Left renal cortex interstitium (tissue), 4 donors: ENCODE measurements at places on chromosomes 2 and 18. TPM values are rescaled to one million over a fixed set of nuclear protein-coding genes. Genes with fewer than 3 reads are reported as not detected.

DNA sequence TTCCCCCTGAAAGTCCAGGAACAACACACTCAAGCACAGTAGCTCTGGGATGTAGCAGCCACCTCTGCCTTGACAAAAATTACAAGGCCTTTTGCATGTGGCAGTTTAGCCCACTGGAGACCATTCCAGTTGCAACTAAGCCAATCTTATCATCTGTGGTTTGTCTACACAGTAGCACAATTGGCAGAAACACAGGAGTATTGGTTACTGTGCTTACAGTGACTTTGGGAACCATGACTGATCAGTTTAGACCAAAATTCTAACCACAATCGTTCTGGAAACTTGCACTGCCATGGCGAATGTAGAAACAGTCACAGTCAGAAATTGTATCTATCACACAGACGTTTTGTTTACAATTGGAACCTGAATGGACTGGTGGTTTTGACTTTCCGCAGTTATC lies 403.7 kb upstream of the MEIS1 start:
- no peak for DNase-seq

KCNE4 gene
- polyA plus RNA-seq: 21.2 TPM

- DNase-seq: no peak
These were observed 67.6 kb upstream of the PXDN start for GRCh38 chr2:1811971-1812350.

DNA sequence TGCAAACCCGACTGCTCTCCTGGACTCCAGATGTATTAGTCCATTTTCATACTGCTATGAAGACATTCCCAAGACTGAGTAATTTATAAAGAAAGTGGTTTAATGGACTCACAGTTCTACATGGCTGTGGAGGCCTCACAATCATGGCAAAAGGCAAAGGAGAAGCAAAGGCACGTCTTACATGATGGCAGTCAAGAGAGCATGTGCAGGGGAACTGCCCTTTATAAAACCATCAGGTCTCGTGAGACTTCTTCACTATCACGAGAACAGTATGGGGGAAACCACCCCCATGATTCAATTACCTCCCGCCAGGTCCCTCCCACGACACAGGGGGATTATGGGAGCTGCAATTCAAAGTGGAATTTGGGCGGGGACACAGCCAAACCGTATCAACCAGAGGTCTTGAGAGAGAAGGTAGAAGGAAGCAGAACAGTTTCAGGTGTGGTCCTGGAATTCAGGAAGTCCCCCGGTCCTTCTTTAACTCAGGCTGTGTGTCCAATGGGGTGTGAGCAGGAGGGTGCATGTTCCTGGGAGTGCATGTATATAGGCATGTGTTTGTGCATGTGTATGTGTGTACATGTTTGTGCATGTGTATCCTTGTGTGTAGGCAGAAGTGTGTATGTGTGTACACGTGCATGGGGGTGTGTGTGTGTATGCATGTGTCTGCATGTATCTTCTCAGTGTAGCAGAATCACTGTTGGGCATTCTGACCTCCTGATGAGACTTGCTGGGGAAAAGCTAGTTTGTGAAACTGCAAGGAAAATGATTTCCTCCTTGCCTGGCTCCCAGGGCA lies 46.2 kb downstream of the GREB1 start:
- no peak for DNase-seq

C2orf78 gene
- not detected for polyA plus RNA-seq

GRCh38 chr2:75465317-75465984 lies 95.3 kb downstream of the EVA1A start:
- DNase-seq: no peak

DNA sequence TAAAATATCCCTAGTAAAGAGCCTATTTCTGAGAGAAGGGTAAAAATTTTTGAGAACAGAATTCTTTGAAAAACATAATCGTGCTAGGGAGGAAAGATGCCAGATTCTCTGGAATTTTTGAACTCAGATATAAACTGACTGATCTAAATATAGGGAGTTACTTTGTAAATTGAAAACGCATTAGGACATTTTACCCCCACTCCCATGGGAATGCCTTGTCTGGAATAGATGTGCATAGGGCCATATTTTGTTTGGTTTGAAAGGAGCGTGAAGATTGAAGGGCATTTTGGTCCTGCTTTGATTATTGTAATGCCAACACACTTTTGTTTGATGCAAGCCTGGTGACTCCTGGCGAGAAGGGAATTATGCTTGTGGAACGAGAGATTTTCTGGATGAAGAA lies 158.7 kb upstream of the DPP10 start:
- no peak for DNase-seq

- no peak for DNase-seq
These were observed 36.1 kb upstream of the PAX3 start for GRCh38 chr2:222334914-222335313.

- DNase-seq: no peak
These were observed 105.4 kb upstream of the DSEL start for GRCh38 chr18:67621906-67622305.

GRCh38 chr2:29117636-29118303 lies 2.6 kb downstream of the CLIP4 start:
- DNase-seq: no peak

GRCh38 chr2:9276901-9277451 lies 70.4 kb downstream of the ASAP2 start:
- no peak for DNase-seq

DNA sequence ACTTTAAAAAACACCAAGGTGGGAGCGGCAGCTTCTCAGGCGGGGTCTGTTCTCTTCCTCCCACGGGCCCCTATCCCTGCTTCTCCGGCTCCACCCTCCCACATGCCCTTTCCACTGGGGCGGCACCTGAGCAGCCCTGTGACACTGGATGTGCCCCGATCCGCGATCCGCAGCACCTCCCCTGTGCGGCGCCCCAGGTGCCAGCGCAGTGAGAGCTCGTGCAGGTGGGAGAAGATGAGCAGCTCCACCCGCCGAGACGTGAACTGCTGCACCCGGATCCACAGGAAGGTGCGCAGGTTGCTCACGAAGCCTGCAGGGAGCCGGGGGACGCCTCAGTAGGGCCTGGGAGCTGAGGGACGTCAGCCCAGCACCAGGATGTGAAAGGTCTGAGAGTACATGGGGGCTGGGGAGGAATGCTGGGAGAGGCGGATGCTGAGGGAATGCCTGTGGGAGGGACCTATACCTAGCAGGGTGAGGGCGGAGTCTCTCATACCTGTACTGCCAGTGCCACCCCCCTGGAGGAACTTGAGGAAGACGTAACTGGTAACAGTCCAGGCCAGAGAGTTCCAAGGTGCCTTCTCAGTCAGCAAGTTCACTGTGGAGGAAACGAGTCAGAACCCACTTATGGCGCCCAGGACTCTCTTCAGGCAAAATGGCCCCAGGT lies 2.8 kb downstream of the ABCB6 start:
- no peak for DNase-seq

GRCh38 chr2:85213901-85214512 lies 80.8 kb downstream of the TCF7L1 start:
- no peak for DNase-seq

- DNase-seq: no peak
These were observed 1.1 kb downstream of the AFTPH start for GRCh38 chr2:64525317-64525613.

DNA sequence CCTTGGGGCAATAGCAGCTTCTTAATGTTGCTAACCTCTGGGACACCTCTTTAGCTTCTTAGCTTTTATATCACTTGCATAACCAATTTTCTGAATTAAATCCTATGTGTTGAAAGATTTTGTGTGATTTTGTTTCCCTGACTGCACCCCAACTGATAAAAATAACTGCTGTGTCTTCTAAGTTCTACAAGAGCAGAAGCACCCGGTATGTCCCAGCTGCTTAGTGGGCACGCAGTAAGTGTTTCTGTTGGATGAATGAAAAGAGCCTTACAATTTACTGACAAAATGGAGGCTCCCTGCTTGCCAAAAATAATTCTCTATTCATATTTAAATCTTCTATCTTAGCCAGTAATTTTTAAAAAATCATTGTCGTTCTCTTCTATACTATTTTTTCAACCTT lies 53.1 kb upstream of the GALNT5 start:
- DNase-seq: no peak

- DNase-seq: no peak
These were observed 49.9 kb downstream of the TMEM18 start for GRCh38 chr2:627340-627709.

GRCh38 chr2:11416186-11416585 lies 49.8 kb downstream of the E2F6 start:
- no peak for DNase-seq

- no peak for DNase-seq
These were observed 20.6 kb downstream of the PDE1A start for GRCh38 chr2:182406221-182406620.

- no peak for DNase-seq
These were observed 81.9 kb downstream of the NEURL3 start for GRCh38 chr2:96423291-96423690.

DNA sequence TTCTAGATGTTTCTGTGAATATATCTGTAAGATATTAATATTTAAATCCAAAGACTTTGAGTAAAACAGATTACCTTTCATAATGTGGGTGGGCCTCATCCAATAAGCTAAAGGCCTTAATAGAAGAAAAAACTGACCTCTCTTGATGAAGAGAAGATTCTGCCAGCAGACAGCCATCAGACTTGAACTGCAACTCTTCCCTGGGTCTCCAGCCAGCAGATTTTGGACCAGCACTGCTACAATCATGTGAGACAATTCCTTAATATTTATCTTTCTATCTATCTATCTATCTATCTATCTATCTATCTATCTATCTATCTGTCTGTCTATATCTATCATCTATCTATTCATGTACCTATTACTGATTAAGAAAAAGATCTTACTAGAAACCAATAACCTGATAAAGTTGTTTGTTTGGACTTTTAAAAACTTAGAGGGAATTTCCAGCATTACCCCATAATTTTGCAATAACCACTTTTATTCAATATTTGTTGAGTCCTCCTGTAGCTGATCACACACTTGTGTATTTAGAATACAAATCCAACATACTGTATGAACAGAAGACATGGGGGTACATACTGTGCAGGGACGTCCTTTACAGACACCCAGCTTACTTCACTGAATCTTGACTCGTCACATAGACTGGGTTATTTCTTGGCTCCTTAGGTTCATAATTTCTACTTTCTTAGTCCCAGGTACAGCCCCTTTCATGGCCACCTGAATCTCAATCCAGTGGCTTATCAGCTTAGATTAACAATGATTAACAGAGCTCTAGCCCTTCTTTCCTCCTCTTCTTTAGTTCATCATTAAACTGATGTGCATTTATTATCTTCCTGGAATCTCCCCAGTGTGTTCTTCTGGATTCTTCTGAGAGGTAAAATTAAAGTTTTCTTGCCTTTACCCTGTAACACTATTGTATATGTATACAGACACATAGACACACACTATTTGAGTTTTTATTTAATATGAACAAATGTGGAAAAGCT lies 27.2 kb upstream of the STAT4 start:
- no peak for DNase-seq

- no peak for DNase-seq
These were observed 25.7 kb downstream of the SGPP2 start for GRCh38 chr2:222450021-222450420.

DNA sequence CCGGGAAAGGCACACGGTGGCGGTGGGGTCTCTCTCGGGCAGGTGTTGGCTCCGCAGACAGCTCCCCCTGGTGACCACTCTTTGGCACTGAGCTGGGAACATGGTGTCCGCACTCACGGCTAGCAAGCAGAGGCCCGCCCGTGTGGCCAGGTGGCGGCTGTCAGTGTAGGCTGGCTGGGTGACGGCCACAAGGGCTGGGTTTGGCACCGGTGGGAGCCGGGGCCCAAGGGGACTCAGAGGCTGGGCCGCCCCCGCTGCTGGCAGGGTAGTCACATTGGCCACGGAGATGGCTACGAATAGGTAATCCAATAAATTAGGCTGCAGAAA lies 1071.7 kb downstream of the RPIA start:
- DNase-seq: no peak

DNA sequence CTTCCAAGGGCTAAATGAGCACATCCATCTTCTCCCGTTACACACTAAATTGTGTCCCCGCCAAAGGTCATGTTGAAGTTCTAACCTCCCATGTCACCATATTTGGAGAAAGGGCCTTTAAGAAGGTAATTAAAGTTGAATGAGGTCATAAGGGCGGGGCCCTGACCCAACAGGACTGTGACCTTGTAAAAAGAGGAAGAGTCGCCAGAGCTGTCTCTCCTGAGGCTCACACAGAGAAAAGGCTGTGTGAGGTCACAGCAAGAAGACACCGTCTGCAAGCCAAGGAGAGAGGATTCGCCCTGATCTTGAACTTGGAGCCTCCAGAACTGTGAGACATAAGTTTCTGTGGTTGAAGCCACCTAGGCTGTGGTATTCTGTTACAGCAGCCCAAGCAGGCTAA lies 24.1 kb downstream of the TRABD2A start:
- DNase-seq: no peak

DNA sequence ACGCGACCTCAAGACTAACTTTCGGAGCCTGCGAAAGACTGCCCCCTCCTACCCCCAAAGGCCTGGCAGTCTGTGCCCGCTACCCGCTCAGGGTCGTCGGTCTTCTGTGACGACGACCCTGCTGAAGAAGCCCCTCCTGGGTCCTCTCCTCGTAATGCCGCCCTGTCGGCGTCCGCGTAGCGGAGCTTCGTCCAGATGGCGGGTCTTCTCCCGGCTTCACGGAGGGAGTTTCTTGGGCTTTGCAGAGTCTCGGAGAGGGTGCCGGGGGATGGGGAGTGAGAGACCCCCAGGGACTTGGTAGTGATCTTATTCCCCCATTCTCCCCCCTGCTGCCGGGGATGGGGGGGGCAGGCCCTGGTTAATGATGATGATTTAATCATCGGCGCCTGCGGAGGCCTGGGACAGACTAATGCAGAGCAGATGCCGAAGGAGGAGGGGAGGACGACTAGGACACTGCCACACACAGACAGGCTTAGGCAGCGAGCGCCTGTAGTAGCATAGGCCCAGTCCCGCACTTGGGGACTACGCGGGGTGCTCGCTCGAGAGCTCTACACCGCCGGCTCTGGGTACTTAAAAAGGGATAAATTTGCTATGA lies 528 bp upstream of the PCGF1 start:
- DNase-seq: no peak

DNA sequence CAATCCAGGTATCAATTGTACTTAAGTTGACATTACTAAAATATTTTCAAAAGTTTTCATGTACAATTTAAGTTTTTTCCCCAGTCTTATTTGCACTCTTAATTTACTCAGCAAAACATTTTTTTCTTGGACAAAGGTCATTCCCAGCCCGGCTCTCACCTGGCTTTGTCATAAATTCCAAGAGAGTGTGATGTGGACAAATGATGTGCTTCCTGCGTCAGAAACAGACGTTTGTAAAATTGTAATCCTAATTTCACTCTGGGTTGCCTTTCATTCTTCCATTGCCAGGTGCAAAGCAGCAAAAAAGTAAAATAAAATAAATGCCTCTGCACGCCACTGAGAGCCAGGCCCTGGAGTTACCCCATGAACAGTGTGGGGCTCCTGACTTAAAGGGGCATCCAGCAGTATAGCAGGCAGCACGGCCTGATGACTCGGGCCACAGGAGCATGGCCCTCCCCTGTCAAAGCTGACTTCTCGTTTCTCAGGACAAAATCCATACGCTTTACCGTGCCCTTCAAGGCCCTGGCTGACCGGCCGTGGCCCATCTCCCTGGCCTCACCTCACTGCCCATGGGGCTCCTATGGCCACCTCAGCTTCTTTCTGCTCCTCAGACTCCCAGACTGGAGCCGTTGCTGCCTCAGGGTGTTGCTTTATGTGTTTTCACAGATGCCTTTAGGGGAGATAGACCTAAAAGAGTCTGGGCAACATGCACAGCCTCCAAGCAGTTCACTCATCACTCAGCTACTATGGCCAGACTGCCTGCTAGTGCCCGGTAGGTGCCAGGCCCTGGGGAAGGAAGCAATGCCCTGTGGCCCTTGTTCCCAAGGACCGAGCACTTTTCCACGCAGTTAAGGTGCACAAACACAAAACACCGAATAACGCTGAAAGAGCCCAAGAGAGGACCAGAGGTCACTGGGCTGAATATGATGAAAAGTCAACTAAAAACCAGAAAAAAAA lies 7.6 kb upstream of the TMEM185B start:
- no peak for DNase-seq

PPP1R1C gene
- polyA plus RNA-seq: 1.5 TPM
